ENCODE measurements at places on chromosomes 1 and 21.

GRCh38 chr1:936348-937264 is 12.9 kb downstream of the SAMD11 start:
- no peak for DNase-seq

DNA sequence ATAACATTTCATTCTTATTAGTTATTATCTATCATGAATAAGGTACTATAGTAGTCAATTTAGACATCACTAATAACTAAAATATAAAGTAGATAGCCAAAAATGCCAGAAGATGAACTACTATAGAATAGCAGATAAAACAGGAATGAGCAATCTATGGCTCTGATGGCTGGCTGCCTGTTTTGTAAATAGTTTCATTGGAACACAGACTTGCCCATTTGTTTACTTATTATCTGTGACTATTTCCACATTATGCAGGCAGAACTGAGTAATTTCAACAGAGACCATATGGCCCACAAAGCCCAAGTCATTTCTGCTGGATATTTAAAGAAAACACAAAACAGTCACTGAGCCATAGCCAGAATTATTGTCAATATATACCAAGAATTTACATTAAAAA is 222.1 kb downstream of the COL24A1 start:
- DNase-seq = no peak

DNA sequence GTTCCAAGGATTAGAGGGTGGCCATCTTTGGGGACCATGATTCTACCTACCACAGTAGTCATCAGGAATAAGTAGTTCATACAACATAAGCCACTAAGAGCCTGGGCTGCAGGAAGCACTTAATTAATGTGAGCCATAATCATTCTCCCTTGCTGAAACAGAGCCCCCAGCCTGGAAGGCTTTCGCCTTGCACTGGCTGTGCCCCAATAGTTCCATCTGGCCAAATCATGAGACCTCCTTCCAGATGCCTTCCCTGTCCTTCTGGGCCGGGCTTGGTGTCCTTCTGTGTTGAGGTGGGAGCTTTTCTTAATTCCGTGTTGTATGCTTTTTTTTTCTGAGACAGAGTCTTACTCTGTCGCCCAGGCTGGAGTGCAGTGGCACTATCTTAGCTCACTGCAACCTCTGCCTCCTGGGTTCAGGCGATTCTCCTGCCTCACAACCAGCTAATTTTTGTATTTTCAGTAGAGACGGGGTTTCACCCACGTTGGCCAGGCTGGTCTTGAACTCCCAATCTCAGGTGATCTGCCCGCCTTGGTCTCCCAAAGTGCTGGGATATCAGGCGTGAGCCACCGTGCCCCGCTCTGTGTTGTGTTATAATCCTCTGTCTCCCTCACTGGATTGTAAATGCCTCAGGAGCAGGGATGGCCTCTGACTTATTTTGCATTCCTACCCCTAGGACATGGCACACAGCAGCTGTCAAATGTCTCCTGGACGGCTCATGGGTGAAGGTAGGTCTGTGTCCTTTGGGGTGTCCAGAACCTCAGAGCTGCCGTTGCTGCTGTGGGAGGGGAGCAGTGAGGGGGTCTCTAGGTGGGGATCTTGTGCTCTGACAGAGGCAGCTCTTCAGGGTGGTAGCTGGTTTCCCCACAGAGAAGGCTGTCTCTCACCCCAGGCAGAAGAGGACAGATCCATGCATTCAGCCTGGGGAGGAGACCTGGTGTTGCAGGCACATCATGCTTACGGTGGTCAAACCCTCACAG is 10.1 kb downstream of the GNG4 start:
- no peak for DNase-seq

- no peak for DNase-seq
Measured at GRCh38 chr1:60972841-60973364, 109.5 kb upstream of the NFIA start.

DNA sequence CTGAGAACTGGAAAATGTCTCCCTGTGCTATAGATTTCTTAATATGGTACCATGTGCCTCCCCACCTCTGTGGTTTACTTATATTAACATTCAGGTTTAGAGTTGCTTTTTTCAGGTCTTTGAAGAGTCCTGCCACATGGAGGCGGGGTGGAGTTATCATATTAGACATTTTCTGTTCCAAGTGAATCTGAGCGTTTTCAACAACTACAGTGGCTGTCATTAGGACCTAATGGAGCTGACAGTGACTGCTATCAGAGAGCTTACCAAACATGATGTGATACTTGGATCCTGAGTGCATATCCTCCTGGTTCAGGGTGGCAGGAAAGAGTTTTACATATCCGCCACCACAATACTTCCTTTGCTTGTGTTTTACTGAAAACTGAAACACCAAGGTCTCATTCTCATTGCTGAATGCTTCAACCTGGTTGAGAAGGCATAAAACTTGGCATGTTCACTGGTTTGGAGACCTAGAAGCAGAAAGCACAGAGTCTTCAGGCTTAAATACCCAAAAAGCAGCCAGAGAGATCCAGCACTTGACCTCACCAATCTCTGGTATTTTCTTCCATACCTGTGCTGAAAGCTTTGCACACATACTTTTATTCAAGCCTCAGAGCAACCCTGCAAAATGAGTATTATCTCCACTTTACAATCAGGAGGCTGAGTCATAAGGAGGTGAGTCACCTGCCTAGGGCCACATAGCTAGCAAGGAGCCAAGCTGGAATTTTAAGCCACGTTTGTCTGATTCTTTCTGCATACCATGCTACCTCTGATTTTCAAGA is 47.4 kb upstream of the OSBPL9 start:
- no peak for DNase-seq

GRCh38 chr1:40032240-40032891 is 8.2 kb upstream of the CAP1 start:
- peak; percentile 56 for DNase-seq

- no peak for DNase-seq
Measured at GRCh38 chr1:21280011-21280471, 10.2 kb downstream of the ECE1 start.

DNA sequence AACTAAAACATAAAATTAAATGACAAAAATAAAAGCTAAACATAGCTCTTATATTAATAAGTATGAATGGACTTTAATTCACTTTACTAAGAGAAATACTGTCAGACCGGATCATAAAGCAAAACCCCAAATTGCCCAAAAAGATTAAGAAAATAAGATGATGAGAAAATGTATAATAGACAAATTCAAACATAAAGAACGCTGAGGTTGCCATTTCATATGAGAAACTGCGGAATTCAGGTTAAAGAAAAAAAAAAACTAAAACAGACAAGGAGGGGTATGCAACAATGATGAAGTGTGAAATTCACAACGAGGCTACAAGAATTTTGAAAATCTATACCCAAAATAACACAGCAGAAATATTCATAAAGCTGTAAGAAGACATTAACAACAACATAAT is 133.6 kb upstream of the JUN start:
- DNase-seq = no peak

DNA sequence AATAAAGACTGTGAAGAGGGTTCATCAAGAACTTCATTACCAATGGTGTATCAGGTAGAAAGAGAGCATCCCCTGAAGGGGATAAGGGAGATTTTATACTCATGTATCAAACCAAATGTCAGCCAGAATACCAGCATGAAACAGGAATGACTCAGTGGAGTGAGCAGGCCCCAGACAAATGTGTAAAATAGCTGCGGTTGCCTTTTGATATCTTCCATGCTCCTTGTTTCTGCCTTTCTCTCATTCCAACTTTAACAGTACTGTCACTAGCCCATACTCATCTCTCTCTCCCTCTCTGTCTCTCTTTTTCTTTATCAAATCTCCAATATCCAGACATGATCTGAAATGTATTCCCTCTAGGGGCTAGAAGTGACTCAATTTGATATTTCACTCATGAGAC is 47.8 kb downstream of the GPR88 start:
- DNase-seq = no peak

DNA sequence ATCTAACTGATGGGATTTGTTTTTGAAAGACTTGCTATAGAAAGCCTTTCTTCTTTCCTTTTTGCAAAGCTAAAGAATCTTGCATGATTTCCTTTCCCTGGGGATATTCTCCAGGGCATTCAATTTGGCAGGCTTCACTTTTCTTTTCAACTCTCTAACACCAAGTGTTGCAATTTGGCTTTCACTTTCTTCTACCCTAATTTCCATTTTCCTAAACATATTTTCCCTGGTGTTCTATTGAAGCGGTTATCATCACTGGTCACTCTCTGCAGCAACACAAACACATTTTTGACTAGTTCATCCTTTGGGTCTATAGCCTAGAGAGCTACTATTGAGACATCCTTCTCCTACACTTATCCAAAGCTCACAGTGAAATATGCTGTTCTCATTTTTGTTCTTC is 424.5 kb downstream of the NEGR1 start:
- no peak for DNase-seq

DNA sequence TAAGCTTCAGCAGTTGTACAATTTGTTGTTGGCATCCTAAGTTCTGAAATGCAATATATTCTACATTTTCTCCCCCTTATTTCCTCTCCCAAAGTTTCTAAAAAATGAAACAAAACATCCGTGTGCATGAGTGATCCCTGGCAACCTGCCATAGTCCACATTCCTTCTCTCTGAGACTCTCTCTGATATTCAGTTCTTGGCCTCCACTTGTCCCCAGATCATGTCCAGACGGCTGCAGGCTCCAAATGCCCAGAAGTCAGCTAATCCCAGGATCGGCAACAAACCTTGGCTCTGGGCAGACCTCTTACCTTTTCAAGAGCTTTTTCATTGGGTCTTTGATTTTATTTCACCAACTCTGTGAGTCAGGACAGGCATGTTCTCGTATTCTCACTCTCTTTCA is 187.8 kb downstream of the ETS2 start:
- DNase-seq = no peak

GRCh38 chr1:237804516-237804915 is 86.2 kb downstream of the ZP4 start:
- DNase-seq = no peak

DNA sequence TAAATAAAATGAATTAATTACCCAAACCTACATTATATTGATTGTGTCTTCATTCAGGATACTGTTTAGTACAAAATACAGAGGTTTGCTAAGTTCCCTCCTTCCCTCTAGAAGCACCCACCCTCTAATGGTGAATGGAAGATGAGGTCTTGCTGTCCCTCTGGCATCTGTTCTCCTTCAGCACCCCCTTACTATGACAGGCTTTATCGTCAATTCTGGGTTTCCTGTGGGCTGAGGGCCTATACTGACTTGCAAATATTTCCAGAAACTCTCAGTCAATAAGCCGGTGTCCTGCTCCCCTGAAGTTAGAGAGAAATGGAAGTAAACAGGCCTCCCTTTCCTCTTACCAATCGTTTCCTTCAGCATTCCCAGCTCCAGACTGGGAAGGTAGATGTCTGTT is 13.2 kb downstream of the LAX1 start:
- no peak for DNase-seq

DNA sequence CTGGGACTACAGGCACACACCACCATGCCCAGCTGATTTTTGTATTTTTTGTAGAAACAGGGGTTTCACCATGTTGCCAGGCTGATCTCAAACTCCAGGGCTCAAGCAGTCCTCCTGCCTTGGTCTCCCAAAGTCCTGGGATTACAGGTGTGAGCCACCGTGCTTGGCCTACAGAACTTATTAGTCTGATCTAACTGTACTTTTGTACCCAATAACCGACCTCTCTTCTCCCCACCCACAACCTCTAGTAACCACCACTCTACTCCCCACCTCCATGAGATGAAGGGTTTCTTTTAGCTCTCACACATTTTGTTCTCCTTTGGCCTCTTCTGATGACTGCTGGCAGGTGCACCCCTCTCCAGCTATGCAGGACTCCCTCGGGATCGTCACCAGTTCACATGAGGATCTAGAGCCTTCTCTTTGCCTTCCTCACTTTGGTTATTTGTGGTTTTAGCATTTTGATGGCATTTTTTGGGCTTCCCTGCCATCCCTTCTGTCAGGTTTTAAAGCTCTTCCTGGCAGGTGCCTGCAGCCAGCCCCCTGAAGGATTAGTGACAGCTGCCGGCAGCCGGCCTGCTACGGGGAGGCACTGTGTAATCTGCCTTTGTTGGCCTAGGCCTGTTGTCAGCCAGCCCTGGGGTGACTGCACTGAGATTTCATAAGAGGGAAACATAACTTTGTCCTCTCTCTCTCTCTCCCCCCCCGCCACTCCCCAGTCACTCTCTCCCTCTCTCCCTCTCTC is 99.8 kb upstream of the ATP1A1 start:
- DNase-seq = no peak

DNA sequence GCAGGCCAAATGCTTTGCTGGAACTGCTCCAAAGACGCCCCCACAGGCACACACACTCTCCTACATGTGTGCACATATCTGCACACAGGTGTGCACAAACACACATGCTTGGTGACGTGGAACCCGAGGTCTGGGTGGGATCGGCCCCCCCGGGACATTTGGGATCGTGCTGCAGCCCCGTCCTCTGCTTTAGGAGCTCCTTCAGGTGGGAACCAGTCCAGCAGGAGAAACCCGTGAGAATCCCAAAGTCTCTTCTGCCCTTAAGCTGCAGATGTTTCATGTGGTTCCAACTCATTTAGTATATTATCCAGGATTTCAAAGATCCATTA is 38.6 kb downstream of the UBE2G2 start:
- DNase-seq = no peak

- DNase-seq = no peak
Measured at GRCh38 chr21:45064618-45065399, 9.6 kb upstream of the ADARB1 start.

DNA sequence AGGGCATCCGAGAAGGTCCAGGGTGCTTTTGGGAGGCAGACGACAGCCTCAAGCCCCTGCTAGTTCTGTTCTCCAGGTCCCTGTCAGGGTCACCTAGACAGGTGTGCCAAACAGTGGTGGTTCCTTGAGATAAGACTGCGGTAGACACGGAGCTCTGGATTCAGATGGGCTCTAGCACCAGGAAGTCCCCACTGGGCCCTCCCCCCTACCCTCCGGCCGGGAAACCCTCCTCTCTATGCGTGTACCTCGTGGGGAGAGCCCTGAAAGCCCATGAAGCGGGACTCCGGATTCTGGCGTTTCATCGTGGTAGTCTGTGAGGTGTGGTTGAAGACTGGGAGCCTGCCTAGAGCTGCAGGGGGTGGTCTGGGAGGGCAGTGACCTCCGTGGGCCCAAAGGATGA is 2.1 kb upstream of the KCNA2 start:
- DNase-seq = no peak

GRCh38 chr1:85569737-85570404 is 10.7 kb upstream of the CCN1 start:
- DNase-seq = no peak

GRCh38 chr1:20402585-20403422 is 83.2 kb downstream of the CAMK2N1 start:
- no peak for DNase-seq

- no peak for DNase-seq
Measured at GRCh38 chr1:47569261-47569660, 131.4 kb downstream of the FOXD2 start.

- DNase-seq = no peak
Measured at GRCh38 chr1:219150913-219151312, 22.8 kb upstream of the LYPLAL1 start.

GRCh38 chr1:47617381-47618221 is 179.8 kb downstream of the FOXD2 start:
- no peak for DNase-seq

GRCh38 chr1:245153081-245153551 is 1.7 kb upstream of the KIF26B start:
- DNase-seq = peak; percentile 31

GRCh38 chr1:40898431-40898901 is 36.3 kb upstream of the CITED4 start:
- DNase-seq = no peak

All from NCI-H1105 treated with DMSO at 0.1 percent for 48 hours (cell line).